Transverse colon (tissue), 4 donors: ENCODE measurements at places on chromosomes 7 and 10. TPM values are rescaled to one million over a fixed set of nuclear protein-coding genes. Genes with fewer than 3 reads are reported as not detected.

DNA sequence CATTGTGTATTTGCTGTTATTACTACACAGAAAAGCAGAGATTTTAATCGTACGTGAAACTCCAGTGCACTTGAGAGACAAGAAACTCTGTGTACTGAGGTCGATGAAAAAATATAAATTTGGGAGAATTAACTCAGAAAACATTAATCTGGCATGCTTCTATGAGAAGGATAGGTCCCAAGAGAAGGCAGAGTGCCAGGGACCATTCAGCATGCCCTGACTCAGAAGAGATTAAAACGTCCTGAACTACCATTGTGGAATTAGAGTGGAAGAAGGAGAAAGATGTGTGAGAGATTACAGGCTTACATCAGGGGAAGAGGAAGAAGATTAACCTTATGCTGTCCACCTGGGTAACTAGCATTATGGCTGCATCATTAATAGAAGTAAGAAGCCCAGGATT is 72.4 kb downstream of the REEP3 start:
- DNase-seq: no peak

The LARP4B gene
- total RNA-seq: 148 TPM

GRCh38 chr7:94980418-94981142 is 73.2 kb downstream of the PPP1R9A start:
- DNase-seq: no peak

DNA sequence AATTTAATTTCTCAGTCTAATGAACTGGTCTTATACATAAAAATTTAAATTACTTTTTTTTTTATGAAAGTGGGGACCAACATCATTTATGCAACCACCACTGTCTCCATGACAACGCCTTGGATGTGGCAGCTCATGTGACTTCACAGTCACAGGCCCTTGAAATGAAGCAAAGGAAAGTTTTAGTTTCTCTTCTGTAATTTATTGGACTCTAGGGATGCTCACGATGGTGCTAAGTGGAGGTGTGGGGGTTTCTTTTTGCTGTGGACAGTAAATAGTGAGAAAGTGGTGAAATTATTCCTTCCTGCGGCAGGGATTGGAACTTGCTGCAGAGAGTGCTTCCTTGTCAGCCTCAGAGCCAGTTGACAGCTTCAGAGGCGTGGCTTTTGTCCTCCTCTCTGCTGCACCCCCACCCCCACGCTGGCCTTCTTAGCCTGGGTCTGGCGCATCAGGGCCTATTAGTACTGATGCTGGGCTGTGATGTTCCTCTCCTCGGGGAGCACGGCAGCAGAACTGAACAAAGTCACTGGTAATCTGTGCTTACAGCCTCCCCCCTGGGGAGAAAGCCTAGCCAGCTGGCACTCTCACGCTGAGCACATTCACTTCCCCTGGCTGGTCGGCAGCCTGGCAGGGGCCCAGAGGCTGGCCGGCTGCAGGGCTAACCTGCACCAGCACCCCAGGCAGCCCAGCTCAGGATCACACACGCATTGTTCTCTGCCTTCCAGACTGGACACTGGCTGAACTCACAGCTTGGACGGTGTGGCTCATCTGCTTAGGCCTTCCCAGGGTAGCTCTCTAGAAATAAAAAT is 517.5 kb upstream of the GALNT17 start:
- peak; percentile 29 for DNase-seq

The AGR2 gene
- 175 TPM for total RNA-seq

The FKBP9 gene
- 191 TPM for total RNA-seq

The NUTM2E gene
- not detected for total RNA-seq

The TMEM270 gene
- total RNA-seq: not detected

DNA sequence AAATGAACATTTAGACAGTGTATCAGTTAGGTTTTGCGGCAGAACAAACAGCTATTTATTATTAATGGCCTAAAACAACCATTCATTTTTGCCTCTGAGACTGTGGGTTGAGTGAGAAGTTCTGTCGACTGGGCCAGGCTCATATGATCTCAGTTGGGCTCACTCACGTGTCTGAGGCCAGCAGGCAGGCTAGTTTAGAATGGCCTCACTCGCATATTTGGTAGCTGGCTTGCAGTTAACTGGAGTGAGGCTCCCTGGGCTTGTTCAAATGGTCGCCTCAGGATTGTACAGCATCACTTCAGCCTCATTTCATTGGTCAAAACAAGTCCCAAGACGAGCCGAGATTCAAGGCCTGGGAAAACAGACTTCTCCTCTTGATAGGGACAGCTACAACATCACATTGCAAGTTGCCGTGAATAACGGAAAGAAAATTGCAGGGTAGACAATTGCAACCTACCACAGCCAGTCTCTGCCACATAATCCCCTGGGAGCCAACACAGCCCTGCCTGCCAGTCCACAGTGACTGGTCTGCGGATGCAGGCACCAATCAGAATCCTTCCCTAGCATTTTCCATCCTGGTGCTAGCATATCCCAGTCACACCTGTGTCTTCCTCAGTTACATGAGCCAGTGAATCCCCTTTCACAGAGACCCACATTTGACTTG is 23.1 kb upstream of the PPIF start:
- DNase-seq: no peak

The ANKRD61 gene
- total RNA-seq: not detected

DNA sequence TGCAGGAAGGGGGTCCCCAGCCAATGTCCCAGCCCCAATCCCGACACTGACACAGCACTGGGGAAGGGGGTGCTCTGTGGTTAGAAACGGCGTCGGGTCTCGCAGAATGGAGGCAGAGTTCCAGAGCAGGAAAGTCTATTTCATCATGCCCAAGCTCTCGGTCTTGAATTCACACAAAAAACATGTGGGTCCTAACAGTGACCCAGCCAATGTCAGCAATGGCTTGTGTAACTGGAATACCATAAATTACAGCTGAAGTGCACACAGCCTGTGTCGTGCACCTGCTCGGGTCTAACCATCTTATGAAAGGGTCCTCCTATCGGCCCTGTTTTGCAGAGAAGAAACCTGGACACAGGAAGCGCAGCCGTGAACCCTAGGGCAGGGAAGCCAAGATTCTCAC is 324.1 kb downstream of the ADARB2 start:
- DNase-seq: no peak

The ATP5MK gene
- total RNA-seq: 303 TPM

GRCh38 chr10:93788413-93789208 is 30.9 kb downstream of the LGI1 start:
- no peak for DNase-seq

The CUX1 gene
- total RNA-seq: 83.4 TPM

GRCh38 chr7:111743244-111743847 is 181.1 kb upstream of the IMMP2L start:
- DNase-seq: no peak

GRCh38 chr7:15853832-15854470 is 167.5 kb upstream of the MEOX2 start:
- DNase-seq: no peak

- no peak for DNase-seq
Measured at GRCh38 chr7:159191236-159191635, 46.6 kb upstream of the VIPR2 start.

- DNase-seq: no peak
Measured at GRCh38 chr7:96026611-96027010, 254.3 kb downstream of the DYNC1I1 start.
